Dorsolateral prefrontal cortex (tissue), 122 donors: ENCODE measurements at places on chromosomes 7 and 10.

DNA sequence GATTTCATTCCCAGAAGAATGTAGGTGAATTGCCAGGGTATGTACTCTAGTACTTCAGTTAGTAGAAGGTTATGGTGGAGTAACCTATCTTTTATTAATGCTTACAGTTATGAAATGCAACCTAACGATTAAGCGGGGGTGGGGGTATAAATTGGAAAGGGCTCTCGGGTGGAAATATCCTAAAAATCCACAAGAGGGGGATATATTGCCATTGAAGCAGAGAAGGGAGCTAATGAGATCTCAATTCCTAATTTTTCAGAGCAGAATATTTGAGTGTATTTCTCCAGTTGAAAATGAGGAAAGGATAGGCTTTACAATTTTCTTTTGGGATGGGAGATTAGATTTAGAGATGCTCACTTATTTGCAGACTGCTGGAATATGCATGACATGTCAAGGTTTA, 90.8 kb downstream of the DNAJB9 start:
- no peak for DNase-seq

GRCh38 chr7:157775021-157775559, 438.3 kb downstream of the DNAJB6 start:
- DNase-seq, result no peak

DNA sequence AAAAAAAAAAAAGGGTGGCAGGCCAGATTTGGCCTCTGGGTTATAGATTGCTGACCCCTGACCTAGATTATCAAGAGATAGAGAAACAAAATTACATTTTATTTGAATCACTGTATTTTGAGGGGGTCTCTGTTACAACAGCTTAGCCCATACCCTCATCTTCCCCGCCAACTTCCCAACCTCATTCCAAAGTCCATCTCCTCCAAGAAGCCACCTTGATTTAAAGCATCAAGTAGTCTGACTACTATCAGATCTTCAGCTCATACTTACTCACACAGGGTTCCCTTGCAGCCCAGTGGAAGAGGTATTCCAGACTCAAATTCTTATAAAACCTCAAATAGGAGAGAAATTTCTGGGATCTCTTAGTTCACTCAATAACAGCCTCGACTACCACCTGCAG, 20.4 kb downstream of the ZC3HAV1 start:
- no peak for DNase-seq

- no peak for DNase-seq
Measured at GRCh38 chr10:3190817-3191216, 18.2 kb upstream of the PITRM1 start.

GRCh38 chr7:14309432-14309831, 320.0 kb upstream of the ETV1 start:
- no peak for DNase-seq

- DNase-seq, result no peak
Measured at GRCh38 chr7:30351724-30352123, 67.3 kb downstream of the ZNRF2 start.

- no peak for DNase-seq
Measured at GRCh38 chr10:48247680-48248079, 26.8 kb downstream of the FRMPD2 start.

- no peak for DNase-seq
Measured at GRCh38 chr10:102300278-102300843, 55.0 kb downstream of the GBF1 start.

GRCh38 chr10:60704471-60704870, 73.8 kb upstream of the CDK1 start:
- no peak for DNase-seq

DNA sequence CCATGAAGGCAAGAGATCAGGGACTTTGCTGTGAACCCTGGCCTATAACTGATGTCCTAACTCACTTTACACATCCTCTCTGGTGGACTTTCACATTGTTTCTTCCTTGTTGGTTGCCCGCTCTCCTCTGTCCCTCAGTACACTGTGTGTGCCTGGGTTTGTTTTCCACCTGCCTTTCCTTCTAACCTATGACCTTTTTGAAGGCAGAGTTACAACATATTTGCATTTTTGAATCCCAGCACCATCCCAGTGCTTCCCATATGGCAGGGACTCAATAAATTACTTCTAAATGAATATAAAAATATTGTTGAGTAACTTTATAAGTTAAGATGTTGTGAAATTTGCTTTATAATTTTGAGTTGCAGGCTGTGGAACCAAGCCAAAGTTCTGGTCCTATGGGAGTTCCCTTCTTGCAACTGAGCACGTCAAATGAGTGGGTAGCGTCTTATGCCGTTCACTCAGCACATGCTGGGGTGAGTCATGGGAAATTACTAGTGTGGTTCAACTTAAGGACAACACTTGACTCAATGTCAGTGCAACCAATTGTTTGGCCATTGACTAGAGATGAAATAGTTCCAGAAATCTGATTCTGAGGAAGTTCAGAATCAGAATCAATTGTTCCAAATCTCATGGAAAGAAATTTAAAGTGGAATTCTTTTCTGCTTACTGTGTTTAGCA, 250.9 kb downstream of the TWIST1 start:
- DNase-seq, result no peak

- DNase-seq, result peak; percentile 41
Measured at GRCh38 chr7:1531263-1531978, 919 bp downstream of the MAFK start.

DNA sequence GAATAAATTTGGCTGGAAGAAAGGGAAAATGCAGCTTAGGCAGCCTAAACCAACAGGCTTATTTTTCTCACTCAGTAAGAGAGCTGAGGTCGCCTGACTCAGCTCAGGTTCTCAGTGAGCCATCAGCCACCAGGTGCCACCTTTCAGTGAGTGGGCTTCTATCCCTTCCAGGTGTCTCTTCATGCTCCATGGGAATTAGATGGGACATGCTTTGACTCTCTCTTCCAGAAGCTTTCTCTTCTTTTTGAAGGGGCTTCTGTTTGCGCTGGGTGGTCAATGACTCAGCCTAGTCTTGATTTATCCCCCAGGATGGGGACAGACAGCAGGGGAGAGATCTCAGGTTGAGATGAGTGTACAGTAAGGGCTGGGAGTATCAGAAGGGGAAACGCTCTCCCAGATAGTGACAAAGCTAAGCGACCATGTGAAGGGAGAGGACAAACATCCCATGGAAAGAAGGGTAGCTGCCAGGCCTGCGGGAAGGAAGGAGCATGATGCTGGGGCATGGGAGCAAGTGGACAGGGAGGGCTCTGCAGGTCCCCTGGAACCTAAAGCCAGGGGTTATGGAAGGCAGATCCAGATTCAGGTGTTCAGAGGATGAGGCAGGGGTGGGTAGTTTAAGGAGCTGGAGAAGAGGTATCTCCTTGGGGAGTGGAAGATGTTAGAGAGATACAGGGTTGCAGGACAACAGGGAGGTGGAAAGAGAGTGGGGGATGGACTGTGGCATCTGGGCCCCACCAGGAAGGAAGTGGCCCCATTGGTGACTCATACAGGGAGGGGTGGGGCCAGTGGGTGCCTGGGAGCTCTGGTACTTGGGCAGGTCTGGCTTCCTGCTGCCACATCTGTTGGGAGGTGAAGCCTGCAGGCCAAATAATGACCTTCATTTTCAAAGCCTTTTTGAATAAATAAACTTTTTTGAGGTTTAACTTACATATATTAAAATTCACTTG, 32.5 kb downstream of the OGDH start:
- no peak for DNase-seq

GRCh38 chr10:122391875-122392274, 17.4 kb downstream of the PLEKHA1 start:
- DNase-seq, result no peak

DNA sequence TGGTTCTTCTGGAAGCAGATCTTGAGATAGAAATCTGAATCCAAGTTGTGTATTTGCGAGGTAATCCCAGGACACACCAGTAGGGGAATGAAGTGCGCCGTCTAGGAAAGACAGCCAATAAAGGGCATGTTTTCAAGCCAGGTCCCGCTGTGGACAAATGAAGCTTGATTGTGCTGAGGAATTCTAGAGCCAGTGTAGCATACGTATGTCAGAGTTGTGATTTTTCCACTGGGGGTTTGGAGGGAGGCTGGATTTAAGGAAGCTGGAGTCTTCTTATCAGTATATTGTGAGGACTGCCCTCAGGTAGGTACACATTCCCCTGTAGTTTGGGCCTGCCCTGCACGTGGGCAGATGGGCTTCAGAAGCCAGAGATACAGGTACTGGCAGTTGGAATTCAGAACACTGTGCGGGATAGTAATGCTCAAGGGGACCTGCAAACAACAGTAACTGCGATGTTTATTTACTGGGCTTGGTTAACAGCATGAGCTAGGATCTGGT, 50.9 kb downstream of the GALNT11 start:
- no peak for DNase-seq

GRCh38 chr10:26543567-26544306, 105.6 kb downstream of the APBB1IP start:
- no peak for DNase-seq

DNA sequence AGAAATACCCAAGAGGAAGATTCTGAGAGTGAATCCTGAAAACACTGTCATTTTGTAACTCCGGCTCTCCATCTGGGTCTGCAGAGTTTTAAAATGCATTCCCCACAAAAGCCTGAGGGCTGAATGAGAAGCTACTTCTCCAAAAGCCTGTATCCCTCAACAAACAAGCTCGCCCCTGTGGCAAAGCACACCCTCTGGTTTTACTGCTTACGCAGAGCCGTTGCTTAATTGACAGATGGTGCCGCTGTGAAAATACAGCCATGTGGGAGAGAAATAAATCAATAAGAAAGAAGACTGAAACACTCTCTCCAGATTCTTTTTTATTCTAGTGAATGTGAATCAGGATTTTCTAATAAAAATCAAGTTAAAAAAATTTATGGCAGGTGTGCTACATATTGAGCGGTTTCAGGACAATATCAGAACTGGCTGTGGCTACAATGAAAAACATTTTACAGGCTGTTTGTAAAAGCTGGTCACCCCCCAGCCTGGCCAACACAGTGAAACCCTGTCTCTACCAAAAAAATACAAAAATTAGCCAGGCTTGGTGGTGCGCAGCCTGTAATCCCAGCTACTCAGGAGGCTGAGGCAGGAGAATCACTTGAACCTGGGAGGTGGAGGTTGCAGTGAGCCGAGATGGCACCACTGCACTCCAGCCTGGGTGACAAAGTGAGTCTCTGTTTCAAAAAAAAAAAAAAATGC, 32.5 kb downstream of the C7orf33 start:
- no peak for DNase-seq

DNA sequence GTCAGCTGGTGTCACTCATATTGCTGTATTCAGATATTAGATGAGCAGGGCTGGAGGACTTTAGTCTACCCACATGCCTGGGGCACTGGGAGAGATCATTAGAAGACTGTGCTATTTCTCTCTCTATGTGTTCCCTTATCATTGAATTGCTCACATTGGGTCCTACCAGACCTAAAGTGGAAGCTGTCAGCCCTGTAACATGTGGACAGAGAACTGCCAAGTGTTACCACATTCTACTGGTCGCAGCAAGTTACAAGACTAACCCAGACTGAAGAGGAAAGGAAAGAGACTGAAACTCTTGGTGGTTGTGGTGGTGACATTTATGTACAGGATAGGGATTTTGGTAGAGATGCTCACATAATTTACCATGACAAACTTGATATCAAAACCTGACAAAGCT, 627.1 kb upstream of the FZD8 start:
- no peak for DNase-seq

DNA sequence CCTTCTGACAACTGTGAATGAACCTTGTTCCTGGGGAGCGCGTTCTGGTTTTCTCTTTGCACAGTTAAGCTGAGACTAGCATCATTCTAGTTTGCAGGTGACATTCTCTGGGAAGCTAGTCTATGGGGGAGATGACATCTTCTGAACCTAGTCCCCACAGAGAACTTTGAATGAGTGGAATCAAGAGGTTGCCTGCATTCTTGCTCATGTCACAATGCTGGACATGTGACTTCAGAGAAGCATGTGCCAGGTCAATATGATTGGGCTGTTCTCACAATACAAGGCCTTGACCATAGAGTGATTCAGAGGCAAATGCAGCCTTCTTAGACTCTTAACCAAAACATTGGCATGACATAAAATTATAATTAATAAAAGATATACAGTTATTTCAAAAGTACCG, 22.1 kb downstream of the KLLN start:
- no peak for DNase-seq

DNA sequence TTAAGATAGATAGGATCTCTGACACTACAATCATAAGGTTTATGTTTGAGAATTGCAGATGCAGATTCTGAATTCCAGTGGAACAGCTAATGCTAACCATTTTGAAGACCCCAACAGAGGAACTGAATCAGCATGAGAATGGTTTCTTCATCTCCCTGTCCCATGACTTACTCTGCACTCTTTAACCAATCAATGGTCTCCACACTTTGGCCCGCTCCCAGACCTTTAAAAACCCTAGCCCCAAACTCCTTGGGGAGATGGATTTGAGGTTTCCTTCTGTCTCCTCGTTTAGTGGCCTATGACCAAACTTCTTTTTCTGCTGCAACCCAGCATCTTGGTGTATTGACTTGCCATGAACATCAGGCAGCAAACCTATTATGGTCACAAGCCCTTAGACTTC, 804.9 kb downstream of the LRMDA start:
- DNase-seq, result no peak

- DNase-seq, result no peak
Measured at GRCh38 chr7:89761173-89761572, 393.1 kb upstream of the STEAP1 start.

- no peak for DNase-seq
Measured at GRCh38 chr7:37425498-37425897, 23.2 kb downstream of the ELMO1 start.

GRCh38 chr10:19119191-19119590, 70.6 kb downstream of the MALRD1 start:
- DNase-seq, result no peak

GRCh38 chr7:107712896-107713295, 31.0 kb upstream of the CBLL1 start:
- DNase-seq, result no peak

GRCh38 chr7:114081606-114082425, 163.0 kb upstream of the PPP1R3A start:
- no peak for DNase-seq

GRCh38 chr10:129924375-129925085, 39.5 kb downstream of the EBF3 start:
- no peak for DNase-seq

- no peak for DNase-seq
Measured at GRCh38 chr10:102735065-102735562, 8.6 kb upstream of the WBP1L start.

GRCh38 chr7:41097501-41097900, 605.4 kb downstream of the INHBA start:
- no peak for DNase-seq

- no peak for DNase-seq
Measured at GRCh38 chr7:71283802-71284201, 151.9 kb downstream of the GALNT17 start.

- DNase-seq, result no peak
Measured at GRCh38 chr10:88070080-88070880, 206.9 kb downstream of the PTEN start.

- DNase-seq, result no peak
Measured at GRCh38 chr7:19368491-19368925, 223.3 kb upstream of the FERD3L start.

GRCh38 chr7:142553216-142553615, 196.1 kb upstream of the PRSS1 start:
- no peak for DNase-seq

DNA sequence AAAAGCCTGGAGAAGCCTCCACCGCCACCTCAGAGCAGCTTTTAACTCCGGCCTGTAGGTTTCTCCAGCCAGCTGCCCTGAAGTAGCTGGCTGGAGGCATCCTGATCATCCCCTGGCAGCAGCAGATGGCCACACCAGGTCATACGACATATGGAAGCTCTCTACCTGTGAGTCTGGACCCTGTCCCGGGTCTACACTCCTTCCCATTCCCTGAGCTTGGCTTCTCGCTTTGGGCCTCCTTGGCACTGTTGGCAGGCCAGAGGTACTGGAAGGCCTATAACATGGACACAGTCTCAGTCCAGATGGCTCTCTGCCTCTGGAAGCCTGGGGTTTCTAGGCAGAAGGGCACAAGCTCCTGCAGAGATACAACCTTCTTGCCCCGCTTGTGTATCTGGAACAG, 43.5 kb upstream of the TRIM8 start:
- DNase-seq, result no peak
